ENCODE measurements at places on chromosomes 16 and 17.

- no peak for DNase-seq
Observed at GRCh38 chr17:13490427-13490826, 111.3 kb downstream of the HS3ST3A1 start.

DNA sequence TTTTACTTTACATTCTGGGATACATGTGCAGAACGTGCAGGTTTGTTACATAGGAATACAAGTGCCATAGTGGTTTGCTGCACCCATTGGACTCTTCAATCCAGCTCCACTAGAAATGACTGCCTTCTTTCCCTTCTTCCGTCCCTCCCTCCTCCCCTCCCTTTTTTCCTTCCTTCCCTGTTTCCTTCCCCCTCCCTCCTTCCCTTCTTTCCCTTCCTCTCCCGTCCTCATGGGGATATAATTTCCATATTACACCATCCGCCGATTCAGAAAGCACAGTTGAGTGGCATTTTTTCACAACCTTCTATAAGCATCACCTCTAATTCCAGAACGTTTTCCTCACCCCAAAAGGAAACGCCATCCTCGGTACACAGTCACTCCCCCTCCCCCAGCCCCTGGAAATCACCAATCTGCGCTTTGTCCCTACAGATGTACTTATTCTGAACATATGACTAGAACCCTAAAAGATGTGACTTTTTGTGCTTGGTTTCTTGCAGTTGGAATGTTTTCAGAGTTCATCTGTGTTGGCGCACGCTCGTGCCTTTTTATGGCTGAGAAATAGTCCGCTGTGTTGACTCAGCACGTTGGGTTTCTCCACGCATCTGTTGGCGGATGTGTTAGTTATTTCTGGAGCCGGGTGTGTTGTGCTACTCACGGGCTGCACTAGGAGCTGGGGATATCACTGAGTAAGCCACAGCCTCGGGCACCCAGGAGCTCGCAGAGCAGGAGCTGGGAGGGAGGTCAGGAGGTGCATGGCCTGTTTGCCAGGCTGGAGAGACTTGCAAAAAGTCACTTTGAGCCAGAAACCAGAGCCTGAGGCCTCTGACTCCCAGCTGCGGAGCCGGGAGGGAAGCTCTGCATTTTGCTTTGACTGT is 336.4 kb downstream of the SEC14L1 start:
- no peak for DNase-seq

DNA sequence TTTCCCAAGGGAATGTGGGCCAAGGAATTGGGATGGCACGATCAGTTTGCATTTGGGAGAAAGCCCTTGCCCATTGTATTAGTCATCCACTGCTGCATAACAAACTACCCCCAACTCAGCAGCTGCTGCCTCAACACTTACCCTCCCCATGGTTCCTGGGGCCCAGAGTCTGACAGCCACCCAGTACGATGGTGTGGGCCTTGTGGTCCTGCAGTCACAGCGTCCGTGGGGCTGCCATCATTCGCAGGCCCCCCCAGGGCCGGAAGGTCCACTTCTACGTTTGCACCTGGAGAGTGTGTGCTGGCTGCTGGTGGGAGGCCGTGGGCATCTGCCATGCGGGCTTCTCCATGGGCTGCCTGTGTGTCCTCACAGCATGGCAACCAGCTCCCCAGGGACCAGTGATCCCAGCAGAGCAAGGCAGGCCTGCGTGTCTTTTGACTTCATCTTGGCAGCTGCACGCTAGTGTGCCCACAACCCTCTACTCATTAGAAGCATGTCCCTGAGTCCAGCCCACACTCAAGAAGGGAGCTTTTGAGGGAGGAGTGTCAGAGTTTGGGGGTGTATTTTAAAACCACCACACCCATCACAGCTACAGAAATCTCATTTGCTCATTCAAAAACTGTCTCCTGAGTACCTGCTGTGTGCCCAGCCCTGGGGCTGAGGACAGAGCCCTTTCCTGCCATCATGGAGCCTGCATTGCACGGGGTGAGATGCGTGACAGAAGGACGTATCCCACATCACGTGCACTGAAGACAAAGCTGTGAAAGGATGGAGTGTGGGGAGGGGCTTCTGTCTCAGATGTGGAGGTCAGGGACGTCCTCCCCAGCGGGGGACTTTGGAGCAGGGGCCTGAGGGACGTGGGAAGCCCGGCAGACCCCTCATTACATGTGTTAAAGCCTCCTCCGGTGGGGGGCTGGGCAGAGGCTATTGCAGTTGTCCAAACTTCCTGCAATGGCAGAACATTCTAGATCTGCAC is 185.0 kb upstream of the ZNF469 start:
- DNase-seq = peak; percentile 5

GRCh38 chr16:3594316-3595109 is 16.9 kb downstream of the SLX4 start:
- no peak for DNase-seq

GRCh38 chr17:79952901-79953300 is 82.8 kb downstream of the TBC1D16 start:
- no peak for DNase-seq

DNA sequence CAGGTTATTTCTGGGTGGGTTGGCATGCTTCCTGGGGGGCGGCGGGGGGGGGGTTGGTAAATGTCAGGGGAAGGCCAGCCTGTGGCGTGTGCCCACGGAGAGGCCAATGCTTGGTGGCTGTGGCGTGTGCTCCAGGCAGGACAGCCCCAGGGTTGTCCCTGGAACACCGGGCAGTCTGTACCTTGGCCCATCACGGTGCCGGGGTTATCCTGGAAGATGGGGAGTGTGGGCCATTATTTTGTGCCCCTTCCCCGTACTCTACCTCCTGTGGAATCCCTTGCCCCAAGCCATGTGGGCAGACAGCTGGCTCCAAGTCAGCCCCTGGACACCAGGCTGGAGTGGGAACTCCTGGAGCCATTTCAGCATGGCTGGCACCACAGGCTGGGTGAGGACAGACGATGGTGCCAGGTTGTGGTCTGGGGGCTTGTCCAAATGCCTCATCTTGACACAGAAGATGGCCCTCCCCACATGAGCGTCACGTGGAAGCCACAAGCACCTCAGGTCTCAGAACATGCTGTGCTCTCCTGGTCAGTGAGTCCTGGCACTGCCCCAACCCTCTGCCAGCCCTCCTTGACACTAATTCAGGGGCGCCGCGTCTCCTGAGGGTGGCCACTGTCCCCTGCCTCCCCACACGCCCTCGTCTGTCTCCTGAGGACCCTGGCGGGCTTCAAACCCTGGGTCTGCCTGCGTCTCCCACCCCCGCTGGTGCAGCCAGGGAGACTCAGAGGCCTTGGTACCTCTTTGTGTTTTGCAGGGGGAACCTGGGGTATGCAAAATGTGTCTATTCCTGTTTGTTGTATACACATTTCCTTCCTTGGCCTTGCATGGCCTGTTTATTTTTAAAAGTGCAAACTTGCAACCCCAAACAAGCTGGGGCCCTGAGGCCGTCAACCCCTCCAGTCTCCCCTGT is 4.3 kb downstream of the SLC16A3 start:
- DNase-seq = no peak

GRCh38 chr17:75738218-75738802 is 17.1 kb downstream of the ITGB4 start:
- DNase-seq = no peak

All from NCI-H2171 treated with DMSO at 0.1 percent for 48 hours (cell line).